ENCODE measurements at places on chromosomes 16 and 17.

DNA sequence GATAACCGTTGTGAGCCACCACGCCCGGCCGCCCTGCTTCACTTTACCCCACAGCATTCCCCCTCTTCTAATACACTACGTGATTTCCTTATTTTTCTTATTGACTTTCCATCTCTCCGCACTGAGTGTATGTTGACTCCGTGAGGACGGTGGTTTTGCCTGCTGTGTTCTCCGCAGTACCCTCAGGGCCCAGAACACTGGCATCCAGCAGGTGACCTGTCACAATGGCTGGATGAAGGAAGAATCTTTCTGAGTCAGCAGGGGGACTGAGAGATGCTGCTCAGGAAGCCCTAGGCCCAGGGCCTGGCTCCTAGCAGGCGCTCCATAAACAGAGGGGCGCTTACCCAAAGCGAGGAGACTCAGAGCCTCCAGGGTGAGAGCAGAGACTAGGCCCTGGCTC lies 79.5 kb downstream of the RTN4RL1 start:
- DNase-seq = no peak

DNA sequence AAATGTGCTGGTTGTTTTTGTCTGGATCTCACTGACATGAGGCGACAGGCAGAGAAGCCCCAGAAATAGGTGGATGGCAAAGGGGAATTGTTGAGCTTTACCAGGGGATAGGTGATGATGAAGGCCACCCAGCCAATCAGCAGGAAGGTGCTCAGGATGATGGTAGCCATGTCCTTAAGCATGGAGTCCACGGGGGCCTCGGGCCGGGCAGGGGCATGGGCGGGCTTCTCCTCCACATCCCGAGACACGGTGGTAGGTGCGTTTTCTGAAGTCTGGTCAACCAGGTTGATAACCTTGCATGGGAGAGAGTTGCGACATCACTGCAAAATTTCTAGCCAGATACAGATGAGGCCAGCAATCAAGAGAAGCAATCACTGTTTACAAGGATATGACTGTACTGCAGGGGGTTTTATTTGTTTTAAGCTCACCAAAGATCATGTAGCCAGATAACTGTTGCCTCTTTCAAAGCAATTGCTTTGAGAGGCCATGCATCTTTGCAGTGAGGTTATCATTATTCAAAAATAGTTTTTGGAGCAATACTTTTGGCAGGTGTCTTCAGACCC lies 37.3 kb upstream of the ICAM2 start:
- no peak for DNase-seq

- no peak for DNase-seq
Measured at GRCh38 chr17:78346605-78347250, 13.1 kb downstream of the SOCS3 start.

DNA sequence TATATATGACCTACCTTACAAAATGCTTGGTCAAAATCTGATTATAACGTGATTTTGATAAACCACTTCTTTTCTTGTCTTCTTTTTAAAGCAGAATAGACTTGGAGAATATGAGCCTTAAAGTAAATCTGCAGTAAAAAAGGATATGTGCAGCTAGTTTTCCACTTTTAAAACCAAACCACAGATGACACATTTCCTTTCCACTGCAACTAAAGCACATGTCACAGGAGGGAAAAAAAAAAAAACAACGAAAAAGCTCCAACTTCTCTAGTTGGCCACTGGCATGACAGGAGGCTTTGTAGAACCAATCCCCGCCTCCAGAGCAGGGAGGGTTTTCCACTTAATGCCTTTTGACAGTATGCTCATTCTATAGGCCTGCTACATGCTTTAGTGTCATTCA lies at the start of gene EVI2A:
Gene EVI2A, minus strand, starts transcription at position 142 of the 400 bp plus-strand sequence. CDS start 2,609 bp downstream, outside the sequence.
- DNase-seq = no peak

DNA sequence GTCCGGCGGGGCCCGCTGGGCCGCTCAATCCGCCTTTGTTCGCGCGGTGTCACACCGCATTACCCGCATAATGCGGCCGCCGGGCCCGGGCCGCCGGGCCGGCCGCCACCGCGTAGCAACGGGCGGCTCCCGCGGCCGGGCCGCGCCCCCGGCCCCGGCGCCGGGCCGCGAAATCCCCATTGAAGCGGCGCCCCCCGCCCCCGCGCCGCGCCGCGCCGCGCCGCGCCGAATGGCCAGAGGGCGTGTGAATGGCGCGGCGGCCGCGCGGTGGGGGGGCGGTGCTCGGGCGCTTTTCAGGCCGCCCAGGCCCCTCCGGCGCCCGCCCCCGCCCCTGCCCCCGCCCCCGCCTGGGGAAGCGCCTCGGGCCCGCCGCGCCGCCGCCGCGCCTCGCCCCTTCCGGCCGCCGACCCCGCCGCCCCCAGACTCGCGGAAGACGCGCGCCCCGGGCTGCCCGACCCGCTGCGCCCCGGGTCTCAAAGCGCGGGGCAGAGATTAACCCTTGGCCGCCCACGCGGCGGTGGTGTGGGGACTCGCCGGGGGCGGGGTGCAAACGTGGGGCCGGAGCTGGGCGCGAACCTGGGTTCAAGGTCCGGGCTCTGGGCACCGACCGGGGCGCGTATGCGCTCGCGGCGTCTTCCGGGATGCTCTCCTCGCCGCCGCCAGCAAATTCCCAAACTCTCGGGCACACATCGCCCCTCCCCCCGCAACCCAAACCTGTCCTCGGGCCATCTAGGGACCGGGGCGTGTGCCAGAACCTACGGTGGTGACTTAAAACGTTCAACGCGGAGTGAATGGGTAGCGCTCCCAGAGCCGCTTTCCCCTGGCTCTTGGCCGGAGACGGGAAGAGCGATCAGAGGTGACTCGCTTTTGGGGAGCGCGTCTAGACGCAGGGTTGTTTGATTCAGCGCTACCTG lies 46.7 kb downstream of the WNT3 start:
- no peak for DNase-seq

- DNase-seq = no peak
Measured at GRCh38 chr16:324451-325334, 27.8 kb downstream of the AXIN1 start.

- DNase-seq = no peak
Measured at GRCh38 chr16:1290063-1290501, 19.4 kb upstream of the UBE2I start.

GRCh38 chr17:4476017-4476416 lies 22.7 kb upstream of the SPNS2 start:
- no peak for DNase-seq

GRCh38 chr16:66474750-66475199 lies 47.7 kb downstream of the BEAN1 start:
- no peak for DNase-seq

DNA sequence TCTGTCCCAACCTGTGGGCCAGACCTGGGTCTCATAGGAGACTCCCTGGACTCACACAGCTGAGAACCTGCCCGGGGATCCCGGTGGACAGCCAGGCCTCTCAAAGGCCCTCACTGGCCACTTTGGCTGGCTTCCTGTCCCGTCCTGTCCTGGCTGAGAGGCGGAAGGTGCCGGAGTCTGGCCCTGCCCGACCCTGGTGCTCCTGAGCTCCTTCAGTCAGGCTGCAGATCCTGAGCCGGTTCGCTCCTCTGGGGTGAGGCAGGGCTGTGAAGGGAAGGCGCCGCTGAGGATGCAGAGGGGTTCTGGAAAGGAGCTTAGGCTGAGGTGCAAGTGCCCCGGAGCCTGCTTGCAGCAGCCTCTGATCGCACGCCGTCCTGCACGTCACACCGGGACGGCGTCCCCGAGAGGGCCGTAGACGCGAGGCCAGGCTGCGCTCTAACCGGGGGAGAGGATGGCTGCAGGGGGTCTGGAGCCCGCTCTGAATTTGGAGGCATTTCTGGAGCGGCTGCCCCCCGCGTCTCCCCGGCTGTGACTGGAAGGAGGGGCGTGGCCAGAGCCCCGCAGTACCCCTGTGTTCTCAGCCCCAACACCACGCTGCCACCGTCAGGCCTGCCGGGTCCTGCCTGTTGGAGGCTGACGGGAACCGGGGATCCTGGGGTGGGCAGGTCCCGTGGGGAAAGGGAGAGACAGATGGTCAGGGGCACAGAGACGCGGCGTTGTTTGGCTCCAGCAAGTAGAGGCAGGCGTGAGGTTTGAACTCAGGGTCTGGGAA lies 4.1 kb downstream of the HGS start:
- DNase-seq = no peak

Data from tibial artery (tissue), 4 donors.